ENCODE measurements at places on chromosomes 2 and 18.

DNA sequence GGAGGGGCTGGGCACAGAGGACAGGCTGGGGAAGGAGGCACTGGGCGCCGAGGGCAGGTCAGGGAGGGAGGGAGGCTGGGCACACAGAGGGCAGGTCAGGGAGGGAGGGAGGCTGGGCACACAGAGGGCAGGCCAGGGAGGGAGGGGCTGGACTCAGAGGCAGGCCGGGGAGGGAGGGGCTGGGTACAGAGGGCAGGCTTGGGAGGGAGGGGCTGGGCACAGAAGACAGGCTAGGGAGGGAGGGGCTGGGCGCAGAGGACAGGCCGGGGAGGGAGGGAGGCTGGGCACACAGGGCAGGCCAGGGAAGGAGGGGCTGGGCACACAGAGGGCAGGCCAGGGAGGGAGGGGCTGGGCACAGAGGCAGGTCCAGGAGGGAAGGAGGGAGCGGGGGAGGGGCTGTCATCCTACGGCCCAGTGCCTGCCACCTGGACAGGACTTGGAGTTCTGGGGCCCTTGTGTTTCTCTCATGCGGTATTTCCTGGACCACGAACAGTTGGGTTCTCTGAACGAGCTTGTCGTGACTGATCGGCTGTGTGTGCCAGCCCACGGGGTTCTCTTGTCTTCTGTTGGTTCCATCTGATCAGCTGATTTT is 46.7 kb upstream of the KCNG2 start:
- DNase-seq = no peak

- no peak for DNase-seq
These were observed 31.3 kb upstream of the SLC25A52 start for GRCh38 chr18:31791817-31792579.

DNA sequence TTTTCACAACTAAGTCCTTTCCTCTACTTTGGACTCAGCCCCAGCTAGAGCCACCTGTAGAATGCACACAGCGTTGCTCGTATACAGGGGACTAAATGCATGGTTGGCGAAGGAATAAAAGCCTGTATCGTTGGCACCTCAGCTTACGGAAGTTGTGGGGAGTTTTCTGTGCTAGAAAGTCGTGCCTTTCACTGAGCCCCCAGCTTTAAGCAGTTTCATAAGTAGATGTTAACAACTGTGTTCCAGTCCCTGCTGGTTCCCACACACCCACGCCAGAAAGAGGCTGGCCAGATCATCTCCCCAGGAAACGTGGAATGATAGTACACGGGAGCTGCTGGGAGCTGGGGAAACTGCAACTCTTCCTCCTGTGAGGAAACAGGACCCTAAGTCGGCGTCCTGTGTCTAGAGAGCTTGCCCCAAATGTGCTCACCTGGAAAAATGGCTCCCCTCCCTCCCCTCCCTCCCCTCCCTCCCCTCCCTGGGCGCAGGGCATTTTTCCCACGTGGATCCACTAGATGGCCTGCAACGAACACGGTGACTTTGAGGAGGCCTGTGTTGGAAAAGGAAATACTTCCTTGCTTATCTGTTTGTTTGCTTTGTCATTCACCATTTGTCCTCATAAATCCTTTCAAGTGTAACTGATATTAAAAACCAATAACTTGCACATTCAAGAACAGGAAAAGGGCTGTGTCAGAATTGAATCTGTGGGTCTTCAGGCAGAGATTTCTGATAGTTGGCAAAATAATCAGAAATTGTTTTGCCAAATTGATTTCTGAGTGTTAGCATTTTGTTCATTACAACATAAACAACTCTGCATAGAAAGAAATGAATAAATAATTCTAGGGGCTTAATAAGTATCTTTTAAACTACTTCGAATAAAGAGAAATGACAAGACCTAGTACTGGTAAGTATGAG is 43.9 kb upstream of the RFX8 start:
- no peak for DNase-seq

DNA sequence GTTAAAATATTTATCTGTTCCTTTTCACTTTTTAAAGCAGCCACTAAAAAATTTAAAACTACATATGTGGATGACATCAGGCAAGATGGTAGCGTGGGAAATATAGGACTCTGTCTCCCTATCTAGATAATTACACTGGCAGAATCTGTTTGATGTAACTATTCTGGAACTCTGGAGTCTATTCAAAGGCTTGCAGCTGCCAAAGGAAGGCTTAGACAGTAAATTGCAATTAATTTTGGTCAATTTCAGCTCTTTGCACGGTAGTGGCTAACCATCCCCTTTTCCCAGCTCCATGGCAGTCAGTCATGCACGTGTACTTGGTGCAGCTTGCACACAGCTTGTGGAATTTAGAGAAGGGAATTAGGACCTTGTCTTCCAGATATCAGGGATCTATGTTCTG is 135.2 kb downstream of the RAB3GAP1 start:
- no peak for DNase-seq

DNA sequence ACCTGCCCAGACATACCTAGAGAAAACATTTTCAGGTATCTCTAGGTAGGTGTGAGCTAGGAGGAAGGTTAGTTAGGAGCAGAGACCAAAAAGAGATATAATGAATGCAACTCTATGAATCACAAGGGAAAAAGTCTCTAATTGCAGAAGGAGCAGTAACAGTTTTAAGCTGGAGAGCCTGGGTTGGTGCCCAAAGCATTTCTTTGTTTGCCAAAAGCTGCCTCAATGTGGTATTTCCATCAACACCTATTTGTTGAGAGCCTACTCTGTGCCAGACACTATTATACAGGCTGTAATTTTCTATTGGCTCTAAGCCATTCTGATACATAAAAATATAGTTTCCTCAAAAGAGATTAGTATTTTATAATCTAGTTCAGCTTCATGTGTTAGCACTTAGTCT is 141.6 kb downstream of the UBE2E3 start:
- DNase-seq = no peak

- no peak for DNase-seq
These were observed 83.7 kb upstream of the ZNF516 start for GRCh38 chr18:76578571-76579300.
